ENCODE measurements at places on chromosomes 16 and 17.

- DNase-seq: no peak
Measured at GRCh38 chr16:86874141-86874540, 295.8 kb downstream of the FOXL1 start.

- no peak for DNase-seq
Measured at GRCh38 chr17:42678951-42679491, 2.2 kb upstream of the PLEKHH3 start.

DNA sequence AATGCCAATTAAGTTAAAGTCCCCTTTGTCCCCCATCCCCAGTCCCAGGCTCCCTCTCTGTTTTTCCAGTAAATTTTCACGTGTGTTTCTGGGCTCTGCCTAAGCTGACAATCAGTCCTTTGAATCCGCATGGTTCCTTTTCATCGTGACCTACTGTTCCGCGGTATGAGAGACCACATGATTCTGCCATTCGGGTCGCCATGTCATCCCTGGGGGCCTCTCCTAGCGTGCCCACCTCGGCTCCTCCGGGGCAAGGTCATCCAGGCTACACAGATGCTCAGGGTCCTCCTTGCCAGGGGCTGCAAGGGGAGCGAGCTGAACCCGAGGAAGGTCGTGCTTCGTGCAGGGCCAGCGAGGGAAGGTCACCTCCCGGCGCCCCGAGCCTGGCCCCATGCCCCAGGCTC is 157.6 kb downstream of the RAB11FIP4 start:
- DNase-seq: no peak

- peak; percentile 83 for DNase-seq
Measured at GRCh38 chr16:558298-559020, 1.7 kb upstream of the PRR35 start.

DNA sequence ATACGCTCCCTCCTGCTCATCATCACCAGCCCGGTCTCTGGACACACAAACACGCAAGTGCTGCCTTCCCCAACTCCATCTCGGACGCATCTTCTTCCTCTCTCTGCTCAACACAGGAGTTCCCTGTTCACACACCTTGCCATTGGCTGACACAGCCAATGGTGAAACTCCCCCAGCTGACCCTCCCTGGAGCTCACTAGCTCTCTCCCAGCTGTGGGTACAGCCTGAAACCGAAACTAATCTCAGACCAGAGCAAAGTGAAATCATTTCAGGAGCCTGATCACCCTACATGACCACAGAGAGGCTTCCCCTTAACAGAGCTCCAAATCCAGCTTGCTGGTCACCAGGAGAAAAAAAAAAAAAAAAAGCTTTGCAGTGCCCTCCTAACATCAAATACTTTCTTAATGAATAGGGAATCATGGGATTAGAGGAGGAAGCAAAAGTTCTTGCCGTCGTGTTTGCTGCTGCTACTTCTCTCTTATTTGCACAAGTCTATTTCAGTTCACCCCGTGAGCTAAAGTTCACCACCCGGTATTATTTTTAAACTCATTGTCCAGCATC is 8.3 kb downstream of the CUEDC1 start:
- no peak for DNase-seq

GRCh38 chr17:81578561-81579225 is 26.5 kb upstream of the FAAP100 start:
- no peak for DNase-seq

- no peak for DNase-seq
Measured at GRCh38 chr16:4723071-4723767, 10.9 kb downstream of the ANKS3 start.

DNA sequence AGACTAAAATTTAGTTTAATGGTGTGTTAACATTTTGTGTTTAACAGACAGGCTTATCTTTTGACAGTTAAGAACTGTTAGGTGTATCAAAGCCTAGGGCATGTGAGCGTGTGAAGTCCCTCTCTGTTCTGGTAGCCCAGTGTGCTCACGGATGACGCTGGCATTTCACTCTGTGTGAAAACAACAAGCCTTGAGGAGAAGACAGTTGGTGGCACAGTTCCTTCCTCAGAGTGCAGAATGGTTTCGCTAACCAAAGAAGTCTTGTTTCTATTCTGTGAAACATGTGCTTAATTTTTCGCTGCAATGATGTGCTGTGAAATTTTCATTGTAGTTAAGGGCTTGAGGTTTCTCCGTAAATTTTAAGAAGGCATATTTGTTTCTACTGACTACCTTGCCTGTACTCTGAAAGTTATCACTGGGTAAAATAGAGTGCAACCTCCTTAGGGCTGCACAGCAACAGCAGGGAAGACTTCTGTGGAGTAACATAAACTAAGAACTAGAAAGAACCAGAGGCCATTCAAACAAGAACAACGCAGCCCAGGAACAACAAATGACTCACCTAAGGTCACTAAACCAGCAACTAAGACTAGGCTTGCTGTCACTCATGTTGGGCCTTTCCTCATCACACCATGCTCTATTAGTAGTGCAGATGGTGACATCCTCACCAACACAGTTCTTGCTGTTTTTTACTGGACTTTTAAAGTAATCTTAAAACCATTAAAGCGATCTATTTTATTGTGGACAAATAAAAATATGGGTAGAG is 33.4 kb downstream of the BRD7 start:
- DNase-seq: no peak

DNA sequence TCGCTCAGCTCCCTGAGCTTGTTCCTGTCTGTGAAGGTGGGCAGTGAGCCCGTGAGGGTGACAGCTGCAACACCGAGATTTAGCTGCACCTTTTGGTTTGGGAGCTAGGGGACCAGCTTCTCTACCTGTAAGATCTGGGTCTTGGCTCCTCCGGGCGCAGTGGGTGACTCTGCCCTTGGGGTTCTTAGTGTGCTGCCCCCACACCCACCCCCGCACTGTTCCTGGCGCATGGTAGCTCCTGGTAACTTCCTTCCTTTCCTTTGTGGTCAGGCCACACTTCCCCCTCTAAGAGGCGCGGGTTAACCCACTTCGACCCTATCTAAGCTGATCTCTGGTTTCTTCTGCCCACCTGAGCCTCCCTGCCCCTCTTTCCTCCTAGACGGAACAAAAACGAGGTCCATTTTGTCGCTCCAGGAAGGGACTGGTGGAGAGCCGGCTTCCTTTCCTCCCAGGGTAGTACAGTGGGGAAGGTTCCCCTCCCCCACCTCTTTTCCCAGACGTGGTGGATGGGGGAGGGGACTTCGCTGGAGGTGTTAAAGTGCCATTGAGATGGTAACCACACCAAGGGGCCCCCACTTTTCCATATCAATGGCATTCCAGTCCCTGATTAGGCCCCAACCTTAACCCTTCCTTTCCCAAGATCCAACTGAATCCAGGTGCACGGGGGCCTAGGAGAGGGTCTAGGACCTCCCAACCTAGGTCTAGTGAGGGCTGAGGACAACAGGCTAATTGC is 4.6 kb upstream of the CLDN9 start:
- DNase-seq: no peak

DNA sequence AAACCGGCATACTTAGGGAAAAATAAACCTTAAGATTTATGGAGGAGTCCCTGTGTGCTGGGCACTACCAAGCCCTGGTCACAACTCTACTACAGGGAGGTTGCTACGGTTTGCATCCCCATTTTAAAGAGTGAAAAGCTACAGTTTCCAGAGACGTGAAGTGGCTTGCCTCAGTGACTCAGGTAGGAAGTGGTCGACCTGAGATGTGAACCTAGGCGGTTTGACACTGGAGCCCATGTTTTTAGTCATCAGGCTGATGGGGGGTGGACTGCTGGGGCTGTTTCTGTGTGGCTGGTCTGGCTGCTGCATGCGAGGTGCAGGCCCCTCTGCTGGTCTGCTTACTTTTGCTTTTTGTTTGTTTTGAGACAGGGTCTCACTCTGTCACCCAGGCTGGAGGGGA is 6.6 kb downstream of the COX6A2 start:
- no peak for DNase-seq

GRCh38 chr17:21345236-21345635 is 30.9 kb upstream of the KCNJ12 start:
- DNase-seq: no peak
